ENCODE measurements at places on chromosomes 4 and X.
A peak's percentile ranks its signal among the peaks of the same experiment; 100 is the strongest.

- no peak for DNase-seq
Observed at GRCh38 chrX:115367455-115367854, 77.9 kb downstream of the LUZP4 start.

DNA sequence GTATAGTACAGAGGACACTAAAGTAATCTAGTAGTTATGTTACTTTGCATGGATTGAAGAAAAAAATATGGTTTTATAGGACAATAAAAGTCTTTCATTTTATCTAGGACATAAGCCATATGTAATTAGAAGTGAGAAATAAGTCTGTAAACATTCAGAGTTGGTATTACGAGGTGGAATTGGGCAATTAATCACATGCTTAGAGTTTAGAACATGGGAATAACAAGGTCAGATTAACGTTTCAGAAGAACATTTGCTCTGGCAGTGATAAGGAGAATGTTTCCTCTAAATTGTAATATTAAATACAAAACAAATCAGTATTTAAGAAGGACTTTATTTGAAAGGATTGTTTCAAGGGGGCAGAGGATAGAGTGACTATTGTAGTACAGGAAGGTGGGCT, 15.6 kb upstream of the SULT1E1 start:
- DNase-seq: no peak

GRCh38 chr4:106497271-106497670, 128.7 kb upstream of the GIMD1 start:
- DNase-seq: no peak

DNA sequence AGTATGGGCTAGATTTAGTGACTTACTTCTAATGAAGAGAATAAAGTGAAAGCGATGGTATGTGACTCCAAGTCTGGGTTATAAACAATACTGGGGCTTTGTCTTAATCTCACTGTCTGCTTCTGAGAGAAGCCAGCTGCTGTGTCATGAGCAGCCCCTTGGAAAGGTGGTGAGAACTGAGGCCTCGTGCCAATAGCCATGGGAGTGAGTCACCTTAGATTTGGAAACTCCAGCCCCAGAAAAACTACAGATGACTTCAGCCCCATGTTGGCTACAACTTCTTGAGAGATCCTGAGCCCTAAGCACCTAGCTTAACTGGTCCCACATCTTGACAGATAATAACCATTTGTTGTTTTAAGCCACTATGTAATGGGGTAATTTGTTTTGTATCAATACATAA, 77.6 kb downstream of the CWH43 start:
- DNase-seq: no peak

DNA sequence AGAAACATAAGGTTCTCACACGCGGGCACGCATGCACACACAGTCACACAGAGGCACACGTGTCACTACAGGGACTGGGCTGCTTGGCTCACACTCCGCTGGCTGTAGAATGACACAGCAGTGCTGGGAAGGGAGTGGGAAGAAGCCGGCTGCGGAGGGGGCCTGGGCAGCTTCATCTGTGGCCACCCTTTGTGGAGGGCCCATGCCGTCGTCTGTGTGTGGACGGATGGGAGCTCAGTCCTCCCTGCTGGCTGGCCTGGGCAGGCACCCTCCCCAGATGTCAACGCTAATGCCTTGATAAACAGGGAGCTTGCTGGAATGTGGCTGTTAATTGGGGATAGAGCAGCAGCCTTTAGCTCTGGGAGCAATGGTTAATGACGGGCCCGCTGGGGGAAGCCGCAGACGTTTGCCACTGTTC, 621.1 kb downstream of the BCOR start:
- DNase-seq: no peak

GRCh38 chrX:17737710-17737985, 355 bp downstream of the SCML1 start:
- DNase-seq: no peak

GRCh38 chr4:147768113-147768512, 36.2 kb downstream of the ARHGAP10 start:
- no peak for DNase-seq

GRCh38 chrX:104419211-104419610, 146.8 kb upstream of the IL1RAPL2 start:
- no peak for DNase-seq

DNA sequence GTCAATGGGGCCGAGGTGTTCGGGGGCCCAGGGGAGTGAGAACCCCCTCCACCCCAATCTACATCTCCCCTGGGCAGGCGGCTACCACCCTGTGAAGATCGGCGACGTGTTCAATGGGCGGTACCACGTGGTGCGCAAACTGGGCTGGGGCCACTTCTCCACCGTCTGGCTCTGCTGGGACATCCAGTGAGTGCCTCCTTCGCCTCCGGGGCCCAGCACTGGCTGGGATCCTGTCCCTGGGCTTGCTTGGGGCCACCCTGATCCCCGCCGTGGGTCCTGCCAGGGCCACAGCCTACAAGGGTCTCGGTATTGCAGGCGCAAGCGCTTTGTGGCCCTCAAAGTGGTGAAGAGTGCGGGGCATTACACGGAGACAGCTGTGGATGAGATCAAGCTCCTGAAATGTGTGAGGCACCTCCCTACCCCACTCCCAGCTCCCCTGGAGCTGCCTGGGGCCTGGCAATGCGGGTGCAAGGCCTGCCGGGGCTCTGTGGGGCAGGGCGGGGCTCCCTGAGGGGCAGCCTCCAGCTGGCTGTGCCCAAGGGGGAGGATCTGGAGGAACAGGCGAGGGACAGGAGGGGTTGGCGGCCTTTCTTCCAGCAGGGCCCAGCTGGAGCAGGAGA, 697 bp downstream of the SRPK3 start:
- DNase-seq: no peak

DNA sequence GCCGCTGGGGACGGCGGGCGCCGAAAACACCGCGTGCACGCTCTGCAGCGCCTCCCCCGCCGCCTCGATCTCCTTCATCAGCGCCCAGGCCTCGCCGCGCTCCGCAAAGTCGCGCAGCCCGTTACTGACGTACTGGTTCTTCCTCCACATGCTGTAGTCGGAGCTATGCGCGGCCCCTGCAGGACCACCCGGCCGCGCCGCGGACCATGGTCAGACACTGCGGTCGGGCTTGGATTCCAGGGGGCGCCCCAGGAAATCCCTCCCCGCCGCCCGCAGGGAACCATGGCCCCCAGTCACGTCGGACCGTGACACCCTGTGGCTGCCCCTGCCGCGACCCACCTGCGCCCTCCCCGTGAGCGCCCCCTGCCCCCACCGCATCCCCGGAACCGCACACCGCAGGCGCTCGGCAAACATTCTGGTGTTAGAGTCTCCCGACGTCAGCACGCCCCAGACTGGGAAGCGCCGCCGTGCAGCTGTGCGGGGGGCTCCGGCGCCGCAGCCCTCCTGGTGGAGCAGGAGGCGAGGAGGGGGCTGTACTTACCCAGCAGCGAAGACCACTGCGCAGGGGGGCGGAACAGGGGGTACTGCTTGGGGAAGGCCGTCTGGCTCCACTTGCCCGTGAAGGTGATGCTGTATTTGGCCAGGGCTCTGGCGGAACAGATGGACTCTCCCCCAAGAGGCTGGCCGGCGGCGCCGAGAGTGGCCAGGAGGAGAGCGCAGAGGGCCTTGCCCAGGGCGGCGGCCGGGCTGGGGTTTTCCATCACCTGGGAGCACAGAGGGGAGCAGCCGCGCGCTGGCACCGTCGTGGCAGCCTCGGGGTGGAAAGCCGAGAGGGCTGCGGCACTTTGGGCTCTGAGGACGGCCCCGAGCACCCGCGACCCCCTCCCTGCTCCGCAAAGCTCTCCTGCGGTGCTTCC, 814 bp downstream of the SPON2 start:
- no peak for DNase-seq

GRCh38 chr4:1011022-1011665, at the start of gene FGFRL1:
FGFRL1 (plus strand) TSS chr4:1011626; CDS start chr4:1012486, 860 bp downstream.
- DNase-seq: peak; percentile 49

- DNase-seq: no peak
Observed at GRCh38 chr4:110623718-110624397, 981 bp upstream of the PITX2 start.

GRCh38 chr4:90293320-90293719, 166.1 kb downstream of the CCSER1 start:
- no peak for DNase-seq

DNA sequence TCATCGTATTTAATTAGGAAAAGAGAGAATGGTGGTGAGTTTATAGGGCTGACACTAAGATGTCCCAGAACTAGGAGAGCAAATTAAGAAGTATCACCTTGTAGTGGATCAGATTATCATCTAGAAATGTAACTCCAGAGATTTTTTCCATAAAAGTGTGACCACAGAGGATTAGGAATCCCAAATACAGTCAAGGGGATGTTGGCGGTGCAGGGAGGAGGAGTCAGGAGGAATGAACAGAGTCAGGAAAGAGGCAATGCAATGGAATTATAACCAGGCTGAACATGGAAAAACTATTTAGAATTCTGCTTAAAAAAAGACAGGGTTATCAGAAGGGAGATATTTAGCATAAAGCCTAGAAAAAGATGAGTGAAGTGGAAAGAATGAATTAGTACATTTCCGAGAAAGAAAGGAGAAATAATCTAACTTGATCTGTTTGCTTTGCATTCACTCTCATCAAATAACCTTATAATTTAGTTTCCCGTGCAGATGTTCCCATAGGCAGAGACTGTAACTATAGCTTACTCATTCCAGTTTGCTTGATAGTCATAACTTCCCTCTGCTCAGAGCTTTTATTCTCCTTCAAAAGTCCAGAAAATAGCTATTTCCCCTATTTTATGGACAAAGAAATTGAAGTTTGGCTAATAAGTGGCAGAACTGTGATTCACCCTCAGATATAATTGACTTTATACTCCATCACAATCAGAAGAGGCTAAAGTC, 56.4 kb downstream of the SCFD2 start:
- no peak for DNase-seq

GRCh38 chr4:41433361-41433760, 104.6 kb upstream of the LIMCH1 start:
- no peak for DNase-seq

- DNase-seq: peak; percentile 44
Observed at GRCh38 chr4:113760795-113761619, 531 bp downstream of the CAMK2D start.

DNA sequence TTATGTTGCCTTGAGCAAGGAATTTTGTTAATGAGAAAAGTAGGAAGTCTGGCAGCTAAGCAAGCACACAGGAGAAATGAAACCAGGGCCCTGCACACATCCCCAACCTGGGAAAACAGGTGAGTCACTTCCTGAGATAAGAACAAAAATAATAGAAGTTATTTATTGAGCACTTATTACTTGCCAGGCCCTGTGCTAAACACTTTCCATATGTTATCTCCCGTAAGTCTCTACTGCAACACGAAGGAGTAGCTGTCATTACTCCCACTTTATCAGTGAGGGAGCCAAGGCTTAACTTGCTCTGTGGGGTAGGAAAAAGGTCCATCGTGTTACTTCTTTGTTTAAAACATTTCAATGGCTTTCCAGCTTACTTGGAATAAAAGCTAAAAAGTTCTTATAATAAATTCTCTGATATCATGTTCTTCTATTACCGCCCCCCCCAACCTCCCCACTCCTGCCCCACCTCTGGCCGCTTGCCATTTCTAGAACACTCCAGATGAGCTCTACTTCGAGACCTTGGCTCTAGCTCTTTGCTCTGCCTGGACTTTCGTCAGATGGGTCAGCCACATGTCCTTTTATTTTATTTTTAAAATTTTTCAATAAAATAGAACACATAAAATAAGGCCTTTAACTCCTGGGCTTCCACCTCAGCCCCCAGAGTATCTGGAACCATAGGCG, 36.3 kb upstream of the PLAC8 start:
- DNase-seq: no peak

- no peak for DNase-seq
Observed at GRCh38 chrX:150038315-150038714, 100.0 kb upstream of the EOLA2 start.

DNA sequence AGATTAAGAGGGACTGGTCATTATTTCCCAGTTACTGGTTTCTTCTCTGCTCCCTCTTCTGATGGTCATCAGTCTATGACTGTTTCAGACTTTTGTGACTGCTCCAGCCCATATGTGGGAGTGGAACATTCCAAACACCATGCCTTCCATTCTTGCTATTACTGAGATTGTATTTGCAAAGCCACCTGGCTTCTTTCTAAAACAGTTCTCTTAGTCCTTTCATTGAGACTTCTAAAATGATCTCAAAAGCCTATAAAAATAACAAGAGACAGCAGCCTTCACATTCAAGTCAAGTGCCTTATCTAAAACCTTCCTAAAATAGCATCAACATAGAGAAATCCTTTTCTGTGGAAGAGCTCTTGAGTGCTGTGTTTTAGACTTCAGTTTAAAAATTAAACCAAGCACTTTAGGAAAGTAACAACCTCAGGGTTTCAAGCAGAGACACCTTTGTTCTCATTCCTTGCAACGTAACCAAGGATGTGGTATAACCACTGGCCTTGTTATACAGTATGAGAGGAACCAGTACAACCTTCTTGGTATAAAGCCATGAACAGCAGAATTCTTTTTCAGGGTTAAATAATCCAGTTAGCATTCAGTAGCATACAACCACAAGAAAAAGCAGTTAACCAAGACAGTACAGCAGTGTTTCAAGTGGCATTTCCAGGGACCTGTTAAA, 97.1 kb downstream of the NFKB1 start:
- DNase-seq: no peak

- DNase-seq: no peak
Observed at GRCh38 chr4:142523111-142523510, 323.0 kb downstream of the INPP4B start.

DNA sequence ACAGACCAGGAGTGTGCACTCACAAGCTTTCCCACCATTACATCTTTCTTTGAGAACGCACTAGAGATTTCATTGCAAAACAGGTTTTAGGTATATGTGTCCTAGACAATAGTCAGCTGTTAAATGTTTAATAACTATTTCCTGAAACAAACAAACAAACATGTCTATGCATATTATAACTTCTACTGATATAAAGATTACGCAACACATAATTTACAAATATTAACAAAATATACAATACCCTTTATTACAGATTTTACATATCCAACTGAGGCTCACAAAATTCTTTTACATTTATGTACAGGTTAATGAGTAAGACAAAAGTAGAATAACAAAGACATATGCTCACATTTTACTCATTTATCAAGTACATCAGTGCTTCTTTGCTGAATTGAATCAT, 1554.0 kb upstream of the PCDH10 start:
- no peak for DNase-seq

DNA sequence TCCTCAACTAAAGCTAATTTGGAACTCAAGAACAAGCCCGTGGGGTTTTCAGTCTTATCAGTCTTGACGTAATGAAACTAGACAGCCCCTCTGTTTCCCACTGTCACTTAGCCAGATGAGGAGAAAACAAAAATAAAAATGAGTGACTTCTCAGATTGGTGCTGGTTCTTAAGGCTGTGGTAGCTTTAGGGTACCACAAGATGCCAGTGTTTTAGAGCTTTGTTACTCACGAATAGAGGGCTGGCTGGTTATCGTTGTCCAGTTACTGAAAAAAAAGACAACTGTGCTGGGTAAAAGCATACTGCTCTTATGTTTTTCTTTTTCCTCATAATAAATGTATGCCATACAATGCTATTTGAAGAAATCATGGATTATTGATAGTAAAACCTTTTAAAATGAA, 796.7 kb downstream of the RAPGEF2 start:
- no peak for DNase-seq

GRCh38 chrX:72029483-72030411, 102.0 kb downstream of the RTL5 start:
- DNase-seq: no peak
